Fibroblast of skin of abdomen (primary cell): ENCODE measurements at places on chromosomes 2 and 18.

DNA sequence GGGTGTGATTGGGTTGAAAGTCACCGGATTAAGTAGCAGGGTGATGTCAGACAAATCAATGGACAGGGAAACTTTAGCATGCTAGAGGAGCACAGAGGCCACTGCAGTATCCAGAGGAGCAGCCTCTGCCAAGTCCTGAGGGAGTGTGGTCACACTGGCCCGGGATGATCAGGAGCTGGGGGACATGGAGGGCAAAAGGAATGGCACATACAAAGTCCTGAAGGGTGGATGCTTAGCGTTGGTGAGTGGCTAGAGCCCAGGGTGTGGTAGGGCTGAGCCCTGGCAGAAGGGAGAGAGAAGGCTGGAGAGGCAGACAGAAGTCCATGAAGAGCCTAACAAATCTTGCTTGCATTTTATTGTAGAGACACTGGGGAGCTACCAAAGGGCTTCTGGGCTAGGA is 58.9 kb downstream of the RHBDD1 start:
- DNase-seq = no peak

- DNase-seq = peak; percentile 45
Observed at GRCh38 chr2:174198846-174199564, 49.3 kb downstream of the OLA1 start.

DNA sequence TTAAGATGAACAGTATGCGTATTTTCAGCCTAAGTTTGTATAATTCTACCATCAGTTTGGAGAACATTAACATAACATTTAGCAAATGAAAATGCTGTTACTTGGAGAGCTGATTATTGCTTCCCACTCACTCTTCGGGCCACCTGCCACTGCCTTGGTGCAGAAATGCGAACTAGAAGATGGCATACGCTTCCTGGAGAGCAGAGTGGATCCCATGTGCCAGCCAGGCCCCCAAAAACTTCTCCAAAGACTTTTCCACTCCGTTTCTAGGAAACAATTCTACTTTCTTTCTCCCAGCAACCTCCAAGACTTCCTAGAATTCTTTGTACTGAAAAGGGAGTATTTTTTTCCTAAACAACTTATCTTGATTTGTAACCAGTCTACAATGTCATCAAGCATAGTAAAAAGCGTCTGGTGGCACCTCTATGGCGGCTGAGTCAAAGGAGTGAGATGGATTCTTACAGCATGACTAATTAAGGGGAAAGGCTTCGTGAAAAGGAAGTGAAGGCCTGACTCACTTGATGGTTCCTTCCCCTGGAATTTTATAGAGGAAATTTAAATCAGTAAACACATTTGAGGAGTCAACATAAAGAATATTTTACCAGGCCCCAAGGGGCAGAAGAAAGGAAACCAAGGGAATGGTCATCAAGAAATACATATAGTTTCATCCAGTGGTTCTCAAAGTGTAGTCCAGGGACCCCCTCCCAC is 36.6 kb downstream of the FEZ2 start:
- peak; percentile 96 for DNase-seq

DNA sequence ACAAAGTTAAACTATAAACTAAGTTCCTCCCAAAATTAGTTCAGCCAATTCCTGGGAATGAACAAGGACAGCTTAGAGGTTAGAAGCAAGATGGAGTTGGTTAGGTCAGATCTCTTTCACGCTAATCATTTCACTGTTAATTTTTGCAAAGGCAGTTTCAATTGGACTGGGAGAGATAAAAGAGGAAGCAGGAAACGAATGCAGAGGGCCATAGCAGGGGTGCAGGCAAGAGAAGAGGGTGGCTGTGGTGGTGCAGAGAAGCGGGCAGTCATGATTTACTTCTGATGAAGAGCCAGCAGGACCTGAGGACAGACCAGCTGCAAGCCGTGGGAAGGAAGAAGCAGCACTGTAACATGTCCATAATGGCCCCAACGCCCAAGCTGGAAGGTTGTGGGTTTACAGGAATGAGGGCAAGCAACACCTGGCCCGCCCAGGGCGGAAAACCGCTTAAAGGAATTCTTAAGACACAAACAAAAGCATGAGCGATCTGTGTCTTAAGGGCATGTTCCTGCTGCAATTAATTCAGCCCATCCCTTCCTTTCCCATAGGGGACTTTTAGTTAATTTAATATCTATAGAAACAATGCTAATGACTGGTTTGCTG is 4.1 kb upstream of the RMP24 start:
- DNase-seq = no peak

DNA sequence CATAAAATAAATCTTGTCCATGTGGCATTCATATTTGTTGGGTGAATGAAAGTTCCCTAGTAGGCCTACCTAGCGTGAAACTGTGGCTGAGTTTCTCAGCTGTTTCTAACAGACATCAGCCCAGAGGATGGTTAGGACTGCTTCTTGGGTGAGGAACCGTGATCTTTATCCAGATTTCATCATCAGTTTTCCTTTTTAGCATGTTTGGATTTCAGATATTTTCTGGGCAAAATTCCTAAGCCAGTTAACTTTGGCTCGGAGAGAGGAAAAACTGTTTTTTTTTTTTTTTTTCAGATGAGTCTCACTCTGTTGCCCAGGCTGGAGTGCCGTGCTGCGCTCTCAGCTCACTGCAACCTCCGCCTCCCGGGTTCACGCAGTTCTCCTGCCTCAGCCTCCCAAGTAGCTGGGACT is 53.5 kb downstream of the DGKD start:
- peak; percentile 43 for DNase-seq

GRCh38 chr2:61887717-61888266 is 664 bp downstream of the CCT4 start:
- DNase-seq = peak; percentile 40

DNA sequence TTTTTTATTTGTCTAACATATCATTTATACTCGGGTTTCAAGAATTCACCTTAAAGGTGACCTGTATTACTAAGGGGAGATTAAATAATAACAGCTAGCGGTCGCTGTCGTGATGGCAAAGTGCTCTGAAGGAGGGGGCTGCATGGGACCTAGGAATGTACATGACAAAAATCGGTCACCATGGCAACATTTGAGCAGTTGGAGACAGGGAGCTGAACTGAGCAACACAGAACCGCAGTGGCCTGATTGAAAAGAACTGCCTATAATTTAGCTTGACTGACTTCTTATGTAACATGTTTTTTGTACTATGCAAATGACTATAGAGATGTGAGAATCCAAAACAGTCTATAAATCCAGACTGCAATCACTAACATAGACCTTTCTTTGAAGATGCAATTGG is 34.3 kb upstream of the EPHA4 start:
- DNase-seq = no peak

DNA sequence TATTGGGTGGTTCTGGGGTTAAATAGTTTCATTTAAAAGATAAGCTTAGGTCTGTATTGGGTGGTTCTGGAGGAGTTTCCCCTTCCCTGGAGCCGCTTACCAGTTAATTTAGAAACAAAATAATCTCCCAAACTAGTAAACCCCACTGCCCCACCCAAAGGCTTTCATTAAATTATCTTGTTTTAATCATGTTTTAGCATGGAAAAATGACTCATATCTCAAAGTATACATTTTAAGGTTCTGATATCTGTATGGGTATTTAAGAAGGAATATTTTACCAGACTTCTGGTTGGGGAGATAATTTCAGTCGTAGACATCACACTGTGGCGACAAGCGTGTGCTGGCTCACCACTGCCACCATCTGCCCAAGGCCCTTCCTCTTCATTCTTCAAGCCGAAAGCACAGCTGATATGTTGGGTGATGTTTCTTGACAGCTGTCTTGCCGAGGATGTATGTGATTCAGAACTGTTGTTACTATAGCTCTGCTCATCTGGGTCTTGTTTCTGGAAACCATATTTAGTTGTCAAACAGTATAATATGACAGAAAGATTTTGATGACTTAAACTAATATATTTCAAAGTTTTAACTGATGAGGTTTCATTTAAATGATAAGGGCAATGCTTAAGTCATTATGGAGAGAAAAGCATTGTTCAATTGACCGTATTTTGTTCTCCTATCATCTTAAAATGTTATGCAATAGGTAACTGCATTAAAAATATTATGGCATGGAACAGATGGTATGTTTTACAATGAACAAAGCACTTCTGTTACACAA is 5.1 kb downstream of the FIGLA start:
- peak; percentile 40 for DNase-seq

- DNase-seq = no peak
Observed at GRCh38 chr18:79590191-79591031, 89.2 kb upstream of the CTDP1 start.

- DNase-seq = peak; percentile 93
Observed at GRCh38 chr18:10057894-10058791, 144.3 kb downstream of the VAPA start.

- DNase-seq = no peak
Observed at GRCh38 chr2:207133458-207133819, 32.3 kb downstream of the KLF7 start.

- no peak for DNase-seq
Observed at GRCh38 chr2:3587021-3587420, 7.9 kb upstream of the COLEC11 start.

- DNase-seq = no peak
Observed at GRCh38 chr2:150464270-150464669, 23.2 kb downstream of the RND3 start.

DNA sequence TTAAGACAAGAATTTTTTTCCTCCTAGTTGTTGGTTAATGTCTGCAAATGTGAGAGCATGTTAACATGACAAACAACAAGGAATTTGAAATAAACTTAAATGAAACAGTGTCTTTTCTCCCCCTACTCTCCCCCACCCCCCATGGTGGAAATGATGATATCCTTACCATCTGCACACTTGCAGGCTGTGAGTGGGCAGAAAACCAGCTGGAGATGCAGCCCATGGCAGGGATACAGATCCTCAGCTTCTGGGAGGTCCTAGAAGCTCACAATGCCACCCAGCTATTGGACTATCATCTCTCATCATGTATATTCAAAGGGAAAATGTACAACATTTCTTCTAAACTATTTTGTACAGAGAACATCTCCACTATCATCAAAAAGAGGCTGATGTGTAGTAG is 196.8 kb downstream of the SLC8A1 start:
- no peak for DNase-seq

- no peak for DNase-seq
Observed at GRCh38 chr2:10141736-10142639, 19.4 kb downstream of the RRM2 start.

GRCh38 chr2:80531319-80531718 is 226.8 kb upstream of the LRRTM1 start:
- no peak for DNase-seq

- DNase-seq = no peak
Observed at GRCh38 chr2:228023619-228024018, 152.2 kb downstream of the DAW1 start.

DNA sequence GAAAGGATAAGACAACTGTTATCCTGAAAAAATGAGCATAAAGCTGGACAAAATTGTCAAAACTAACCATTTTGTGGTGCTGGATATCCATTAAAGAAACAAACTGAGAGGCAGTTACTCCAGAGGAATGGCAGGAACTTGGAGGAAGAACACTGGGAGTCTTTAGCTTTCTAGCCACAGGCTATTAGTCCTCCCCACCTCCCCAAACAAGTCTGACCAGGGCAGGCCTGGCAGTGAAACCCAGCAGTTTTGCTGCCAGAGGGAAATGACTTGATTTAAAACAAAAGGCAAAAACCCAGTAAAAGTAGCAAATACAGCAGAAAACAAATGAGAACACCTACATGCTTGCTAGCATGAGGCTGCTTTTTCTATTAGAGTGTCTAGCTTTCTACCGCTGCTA is 34.9 kb downstream of the OSBPL1A start:
- no peak for DNase-seq

DNA sequence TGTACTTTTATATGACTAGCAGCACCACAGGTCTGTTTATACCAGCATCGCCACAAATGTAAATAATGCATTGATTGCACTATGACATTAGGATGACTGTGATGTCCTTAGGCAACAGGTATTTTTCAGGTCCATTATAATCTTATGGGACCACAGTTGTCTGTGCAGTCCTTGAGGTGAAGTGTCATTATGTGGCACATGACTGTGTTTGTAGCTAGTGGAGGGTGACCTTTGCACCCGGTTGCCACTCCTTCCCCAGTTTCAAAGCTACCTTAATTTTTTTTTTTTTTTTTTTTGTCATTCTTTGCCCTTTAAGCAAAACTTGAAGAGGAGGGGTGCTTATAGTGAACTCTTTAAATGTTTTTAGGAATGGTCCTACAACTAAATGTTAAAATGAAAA is 386.4 kb downstream of the THSD7B start:
- DNase-seq = no peak

DNA sequence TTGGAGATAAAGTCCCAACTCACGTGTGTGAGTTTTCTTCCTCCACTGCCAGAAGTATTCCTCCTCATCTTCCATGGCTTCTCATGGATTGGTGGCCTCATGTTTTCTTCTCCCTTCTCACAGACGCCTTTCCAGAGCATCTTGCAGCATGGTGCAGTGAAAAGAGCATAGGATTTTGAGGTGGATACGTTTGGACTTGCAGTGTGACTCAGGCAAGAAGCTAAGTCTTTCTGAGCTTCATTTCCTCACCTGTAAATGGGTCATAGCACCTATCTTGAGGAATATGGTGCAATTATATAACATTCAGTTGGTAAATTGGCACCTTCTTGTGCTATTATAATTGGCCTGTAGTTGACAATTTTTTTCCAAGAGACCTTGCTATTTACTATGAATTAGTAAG is 247.6 kb downstream of the RDH14 start:
- no peak for DNase-seq

GRCh38 chr2:168992026-168992425 is 39.1 kb downstream of the ABCB11 start:
- no peak for DNase-seq

DNA sequence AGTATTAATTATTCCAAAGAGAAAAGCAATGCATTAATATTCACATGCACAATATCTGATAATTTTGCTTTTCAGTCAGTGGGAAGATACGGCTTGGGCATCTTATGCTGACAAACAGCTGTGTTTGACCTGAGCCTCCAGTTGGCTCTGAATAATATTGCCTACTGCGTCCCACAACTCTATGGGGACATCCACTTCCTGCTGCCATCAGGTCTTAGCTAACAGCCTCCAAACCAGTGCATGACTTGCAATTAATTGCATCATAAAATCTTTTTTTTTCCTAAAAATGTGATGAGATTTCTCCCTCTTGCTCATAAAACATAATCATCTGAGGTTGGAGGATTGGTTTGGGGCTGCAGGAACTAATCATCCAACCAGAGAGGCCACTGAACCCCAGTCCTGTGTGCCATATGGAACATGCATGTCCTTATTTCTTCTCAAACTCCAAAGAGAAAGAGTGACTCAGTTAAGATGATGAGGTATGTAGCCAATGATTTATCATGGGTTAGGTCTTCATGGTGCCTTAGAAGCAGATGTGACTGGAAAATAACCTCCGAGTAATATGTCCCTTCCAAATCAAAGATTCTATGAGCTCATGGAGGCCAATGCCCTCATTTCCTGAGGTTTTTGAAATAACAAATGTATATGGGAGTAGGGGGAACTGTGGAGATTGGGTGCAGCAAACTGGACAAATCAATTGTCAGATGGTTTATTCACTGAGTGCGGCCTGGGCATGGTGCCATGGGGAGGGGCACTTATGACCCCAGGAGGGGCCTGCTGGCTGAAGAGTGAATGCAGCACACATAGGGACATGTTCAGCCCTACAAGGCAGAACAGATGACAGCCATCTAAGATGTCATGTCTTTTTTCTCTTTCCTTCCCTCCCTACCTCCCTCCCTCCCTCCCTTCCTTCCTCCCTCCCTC is 39.4 kb downstream of the EDAR start:
- peak; percentile 21 for DNase-seq

GRCh38 chr2:224268441-224268840 is 133.5 kb downstream of the FAM124B start:
- peak; percentile 72 for DNase-seq

GRCh38 chr2:102672107-102672776 is 52.9 kb downstream of the SLC9A2 start:
- no peak for DNase-seq

- no peak for DNase-seq
Observed at GRCh38 chr2:146847846-146848245, 997.0 kb upstream of the ACVR2A start.
